ENCODE measurements at places on chromosomes 11 and 22.

DNA sequence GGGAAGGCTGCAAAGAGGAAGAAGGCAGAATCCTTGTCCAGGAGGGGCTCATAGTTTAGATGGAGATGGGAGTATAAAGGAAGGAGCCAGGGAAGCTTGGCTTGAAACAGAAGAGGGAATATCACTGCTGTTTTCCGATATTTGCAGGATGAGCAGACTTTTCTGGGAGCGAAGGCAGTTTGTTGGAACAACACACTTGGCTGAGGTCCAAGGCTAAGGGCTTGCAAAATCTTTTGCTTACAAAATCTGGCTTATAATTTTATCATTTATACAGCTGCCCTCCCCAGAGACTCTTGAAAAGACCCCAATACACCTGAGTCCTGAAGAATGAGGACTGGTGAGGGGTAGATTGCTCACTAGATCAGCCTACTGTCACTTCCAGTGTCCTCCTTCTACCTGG is 174.8 kb downstream of the NELL1 start:
- H3K27ac ChIP-seq: no peak overlapping the region
- H3K27me3 ChIP-seq: no peaks in the 10 kb centered on the region
- no peaks in the 10 kb centered on the region for H3K36me3 ChIP-seq

DNA sequence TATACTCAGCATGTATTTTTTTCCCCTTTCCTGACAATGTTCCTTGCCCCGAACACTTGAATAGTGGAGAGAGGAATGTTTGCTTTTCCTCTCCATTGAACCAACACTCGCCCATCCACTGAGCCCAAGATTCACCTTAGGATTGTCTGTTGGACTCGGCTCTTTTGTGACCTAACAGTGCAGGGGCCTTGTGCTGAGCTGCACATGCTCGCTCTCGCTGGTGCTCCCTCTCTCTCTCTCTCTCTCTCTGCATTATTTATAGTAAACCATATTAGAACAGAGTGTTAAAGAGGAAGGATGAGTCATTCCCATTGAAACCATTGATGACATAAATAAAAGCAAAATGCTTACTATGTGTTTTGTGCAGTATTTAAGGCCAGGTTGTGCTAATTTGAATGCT is 20.7 kb downstream of the ZBTB16 start:
- peaks cover 51% of the 10 kb centered on the region for H3K4me1 ChIP-seq
- H3K27ac ChIP-seq: peak overlapping the region; percentile 55
- H3K36me3 ChIP-seq: no peaks in the 10 kb centered on the region
- peaks cover 10% of the 10 kb centered on the region for H3K27me3 ChIP-seq

- H3K27me3 ChIP-seq: peaks cover 7% of the 10 kb centered on the region
- DNase-seq: no peak
- H3K4me1 ChIP-seq: peaks cover 25% of the 10 kb centered on the region
- H3K27ac ChIP-seq: no peak overlapping the region
- no peaks in the 10 kb centered on the region for H3K36me3 ChIP-seq
These were observed 4.7 kb upstream of the ARHGAP42 start for GRCh38 chr11:100682247-100682969.

DNA sequence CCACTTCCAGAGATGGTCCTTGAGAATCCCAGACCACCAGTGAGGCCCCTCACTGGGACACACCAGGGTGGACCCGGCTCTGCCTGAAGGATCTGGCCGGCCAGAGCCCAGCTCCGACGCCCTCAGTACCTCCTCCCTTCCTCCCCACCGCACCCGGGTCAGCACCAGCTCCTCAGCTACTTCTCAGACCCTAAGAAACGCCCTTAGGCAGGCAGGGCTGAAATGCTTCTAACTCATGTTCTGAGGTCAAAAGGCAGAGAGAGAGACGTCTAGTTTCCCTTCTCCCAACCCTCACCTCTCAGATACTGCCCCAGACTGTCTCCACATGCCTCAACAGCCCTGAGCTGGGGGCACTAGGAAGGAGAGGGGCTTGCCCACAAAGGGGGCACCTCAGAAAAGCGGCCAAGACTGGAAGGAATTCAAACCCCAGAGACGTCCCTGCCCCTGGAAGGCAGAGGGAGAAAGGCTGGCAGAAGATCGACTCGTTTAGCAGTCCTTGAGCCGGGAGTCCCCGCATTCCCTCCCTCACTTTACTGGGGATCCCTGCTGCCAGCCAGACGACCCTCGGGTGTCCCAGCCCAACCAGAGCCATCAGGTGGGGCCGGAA is 539 bp downstream of the USH1C start:
- H3K4me3 ChIP-seq: no peak overlapping the region
- H3K36me3 ChIP-seq: no peaks in the 10 kb centered on the region
- DNase-seq: no peak
- H3K4me1 ChIP-seq: peaks cover 2% of the 10 kb centered on the region
- no peak overlapping the region for H3K27ac ChIP-seq

DNA sequence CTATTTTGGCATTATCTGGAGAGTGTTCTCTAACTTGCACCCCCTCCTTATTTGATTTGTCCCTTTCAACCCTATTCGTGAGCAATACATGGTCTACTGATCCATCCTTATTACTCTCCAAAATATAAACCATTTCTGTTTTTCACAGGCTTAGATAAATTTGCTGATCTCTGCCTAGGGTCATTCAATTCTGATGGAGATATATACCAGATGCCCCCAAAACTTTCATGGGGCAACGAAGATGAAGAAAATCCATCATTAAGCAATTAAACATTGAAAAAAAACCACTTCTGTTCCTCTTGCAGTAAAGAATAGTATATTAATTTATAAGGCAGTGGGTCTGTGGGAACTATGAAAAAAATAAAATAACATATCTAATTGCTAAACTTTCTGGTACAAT is 313.4 kb downstream of the CASP12 start:
- H3K4me3 ChIP-seq: no peak overlapping the region
- no peak overlapping the region for H3K27ac ChIP-seq
- no peaks in the 10 kb centered on the region for H3K36me3 ChIP-seq
- peaks cover 10% of the 10 kb centered on the region for H3K27me3 ChIP-seq

- DNase-seq: no peak
- H3K4me1 ChIP-seq: no peaks in the 10 kb centered on the region
- no peak overlapping the region for H3K4me3 ChIP-seq
- H3K27ac ChIP-seq: no peak overlapping the region
- H3K36me3 ChIP-seq: no peaks in the 10 kb centered on the region
These were observed 1054.7 kb upstream of the CNTN5 start for GRCh38 chr11:97965849-97966646.

DNA sequence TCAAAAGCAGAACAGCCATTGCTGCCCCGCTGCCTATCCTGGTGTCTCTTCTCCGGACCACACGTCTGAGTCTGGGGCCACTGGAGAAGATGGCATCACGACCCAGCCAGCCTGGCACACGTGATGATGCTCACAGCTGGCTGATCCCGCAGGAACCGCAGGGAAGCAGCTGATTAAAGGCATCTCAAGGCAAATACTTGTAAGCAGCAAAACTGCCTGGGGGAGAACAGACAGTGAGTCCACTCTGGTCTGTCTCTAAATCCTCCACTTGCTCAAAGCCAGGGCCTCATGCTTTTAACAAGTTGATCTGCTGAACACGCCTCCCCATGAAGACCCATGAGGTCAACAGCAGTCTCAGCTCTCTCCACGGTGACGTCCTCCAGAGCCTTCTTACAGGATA is 108.6 kb downstream of the BRD1 start:
- no peak for DNase-seq
- H3K27ac ChIP-seq: no peak overlapping the region
- H3K4me1 ChIP-seq: peaks cover 3% of the 10 kb centered on the region
- H3K27me3 ChIP-seq: no peaks in the 10 kb centered on the region
- H3K36me3 ChIP-seq: no peaks in the 10 kb centered on the region

DNA sequence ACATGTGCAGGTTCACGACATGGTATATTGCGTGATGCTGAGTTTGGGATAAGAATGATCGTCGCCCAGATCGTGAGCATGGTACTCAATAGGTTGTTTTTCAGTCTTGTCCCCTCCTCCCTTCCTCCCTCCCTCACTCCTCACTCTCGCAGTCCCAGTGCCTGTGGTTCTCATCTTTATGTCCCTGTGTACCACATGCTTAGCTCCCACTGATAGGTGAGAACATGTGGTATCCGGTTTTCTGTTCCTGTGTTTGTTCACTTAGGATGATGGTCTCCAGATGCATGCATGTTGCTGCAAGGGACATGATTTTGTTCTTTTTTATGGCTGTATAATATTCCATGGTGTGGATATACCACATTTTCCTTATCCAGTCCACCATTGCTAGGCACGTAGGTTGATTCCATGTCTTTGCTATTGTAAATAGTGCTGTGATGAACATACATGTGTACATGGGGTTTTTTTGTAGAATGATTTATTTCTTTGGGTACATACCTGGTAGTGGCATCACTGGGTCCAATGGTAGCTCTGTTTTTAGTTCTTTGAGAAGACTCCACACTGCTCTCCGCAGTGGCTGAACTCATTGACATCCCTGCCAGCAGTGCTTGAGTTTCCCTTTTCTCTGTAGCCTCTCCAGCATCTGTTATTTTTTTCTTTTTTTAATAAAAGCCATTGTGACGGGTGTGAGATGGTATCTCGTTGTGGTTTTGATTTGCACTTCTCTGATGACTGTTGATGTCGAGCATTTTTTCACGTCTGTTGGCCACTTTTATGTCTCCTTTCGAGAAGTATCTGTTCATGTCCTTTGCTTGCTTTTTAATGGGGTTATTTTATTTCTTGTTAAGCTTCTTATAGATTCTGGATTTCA is 16.4 kb downstream of the ZBED4 start:
- DNase-seq: peak; percentile 43
- peaks cover 59% of the 10 kb centered on the region for H3K4me1 ChIP-seq
- peaks cover 69% of the 10 kb centered on the region for H3K36me3 ChIP-seq
- H3K27me3 ChIP-seq: no peaks in the 10 kb centered on the region
- H3K4me3 ChIP-seq: peak overlapping the region; percentile 6

- H3K4me1 ChIP-seq: peaks cover 27% of the 10 kb centered on the region
- no peak overlapping the region for H3K27ac ChIP-seq
- H3K4me3 ChIP-seq: no peak overlapping the region
- H3K27me3 ChIP-seq: no peaks in the 10 kb centered on the region
These were observed 109.0 kb upstream of the APOA1 start for GRCh38 chr11:116946414-116946813.

DNA sequence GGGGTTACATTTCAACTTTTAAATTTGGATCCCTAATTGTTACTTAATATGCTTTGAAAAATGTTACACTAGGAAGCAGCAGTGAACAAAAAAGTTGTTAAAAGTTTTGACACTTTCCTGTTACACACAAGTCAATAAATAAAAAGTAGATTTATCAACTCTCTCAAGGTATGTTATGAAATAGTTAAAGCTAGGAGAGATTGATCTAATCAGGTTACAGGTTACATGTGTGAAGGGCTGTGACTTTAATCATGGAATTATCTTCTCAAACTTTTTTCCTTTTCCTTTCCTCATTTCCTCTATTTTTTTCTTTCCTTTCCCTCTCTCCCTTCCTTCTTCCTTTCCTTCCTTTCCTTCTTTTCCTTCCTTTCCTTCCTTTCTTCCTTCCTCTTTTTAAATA is 77.0 kb upstream of the RAB38 start:
- no peaks in the 10 kb centered on the region for H3K27me3 ChIP-seq
- peaks cover 4% of the 10 kb centered on the region for H3K36me3 ChIP-seq
- H3K27ac ChIP-seq: no peak overlapping the region
- no peak overlapping the region for H3K4me3 ChIP-seq

DNA sequence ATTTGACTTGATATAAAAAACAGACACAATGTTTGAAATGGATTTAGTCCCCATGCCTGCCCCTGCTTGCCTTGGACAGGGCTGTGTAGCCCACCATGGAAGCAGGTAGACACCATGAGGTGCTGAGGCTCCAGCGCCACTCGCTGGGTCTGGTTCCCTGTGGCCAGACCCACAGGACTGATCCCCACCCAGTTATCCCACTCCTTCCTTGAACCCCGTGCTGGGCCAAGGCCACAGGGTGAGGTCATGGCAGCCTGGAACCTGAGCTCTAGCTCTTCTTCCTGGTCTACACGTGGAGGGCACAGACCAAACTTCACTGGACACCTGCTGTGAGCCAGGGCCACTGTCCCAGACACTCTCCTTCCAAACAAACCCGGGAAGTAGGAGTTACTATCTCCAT is 42.5 kb downstream of the GAB4 start:
- DNase-seq: no peak
- peaks cover 3% of the 10 kb centered on the region for H3K4me1 ChIP-seq
- H3K4me3 ChIP-seq: no peak overlapping the region
- no peaks in the 10 kb centered on the region for H3K27me3 ChIP-seq
- H3K27ac ChIP-seq: no peak overlapping the region

GRCh38 chr11:121626507-121626875 is 173.7 kb upstream of the SORL1-AS1 start:
- peaks cover 2% of the 10 kb centered on the region for H3K4me1 ChIP-seq
- peaks cover 42% of the 10 kb centered on the region for H3K36me3 ChIP-seq
- no peaks in the 10 kb centered on the region for H3K27me3 ChIP-seq
- no peak overlapping the region for H3K4me3 ChIP-seq

DNA sequence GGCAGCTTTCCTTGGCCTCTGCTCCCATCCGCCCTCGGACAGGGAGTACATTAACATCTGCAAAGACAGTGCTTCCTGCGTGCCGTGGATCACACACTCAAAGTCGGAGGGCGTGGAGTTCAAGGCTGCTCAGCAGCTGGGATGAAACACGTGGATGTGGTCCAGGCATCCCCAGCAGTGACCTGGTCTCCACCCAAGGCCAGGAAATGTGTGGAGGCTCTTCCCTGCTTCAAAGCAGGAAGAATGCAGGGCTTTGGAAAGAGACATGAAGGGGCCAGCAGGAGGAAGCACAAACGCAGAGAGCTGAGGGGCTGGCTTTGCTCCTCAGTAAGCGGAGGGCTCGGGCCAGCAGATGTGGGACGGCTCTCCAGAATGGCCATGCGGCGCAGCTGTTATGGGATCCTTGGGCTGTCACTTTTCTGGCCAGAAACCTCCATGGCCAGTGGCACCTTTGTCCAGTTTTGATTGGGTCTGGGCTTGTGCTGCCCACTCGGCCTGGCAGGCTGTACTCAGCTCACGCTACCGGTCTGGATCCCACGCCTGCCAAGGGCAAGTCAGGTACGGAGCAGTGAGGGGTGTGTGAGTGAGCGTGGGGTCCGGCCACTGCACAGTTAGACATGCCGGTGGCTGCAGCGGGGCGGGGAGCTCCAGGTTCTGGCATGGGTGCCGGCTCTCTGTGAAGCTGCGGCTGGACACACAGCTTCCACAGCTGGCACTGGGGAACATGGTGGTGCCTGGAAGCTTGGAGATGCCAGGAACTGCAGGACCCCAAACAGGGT is 438.0 kb downstream of the TBC1D22A start:
- no peaks in the 10 kb centered on the region for H3K36me3 ChIP-seq
- no peak overlapping the region for H3K27ac ChIP-seq
- H3K4me1 ChIP-seq: no peaks in the 10 kb centered on the region
- no peak overlapping the region for H3K4me3 ChIP-seq
- DNase-seq: no peak
- no peaks in the 10 kb centered on the region for H3K27me3 ChIP-seq

DNA sequence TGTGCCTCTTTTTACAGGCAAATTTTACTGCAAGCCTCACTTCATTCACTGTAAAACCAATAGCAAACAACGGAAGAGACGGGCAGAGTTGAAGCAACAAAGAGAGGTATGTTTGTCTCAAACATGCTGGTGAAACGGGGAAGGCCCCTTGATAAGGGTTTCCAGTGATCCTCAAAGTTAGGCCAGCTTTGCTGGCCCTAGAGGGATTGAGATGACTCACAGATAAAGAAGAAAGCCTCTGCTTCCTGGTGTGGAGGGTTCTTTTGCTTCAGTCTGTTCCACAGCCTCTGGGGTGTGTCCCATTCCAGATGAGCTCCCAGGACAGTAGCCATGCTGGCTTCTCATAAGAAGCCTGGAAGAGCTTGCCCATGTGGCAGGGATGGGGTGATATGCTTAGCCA is 118.9 kb upstream of the PARVA start:
- H3K4me1 ChIP-seq: no peaks in the 10 kb centered on the region
- no peaks in the 10 kb centered on the region for H3K27me3 ChIP-seq
- no peak for DNase-seq
